ENCODE measurements at places on chromosomes 4 and X.

DNA sequence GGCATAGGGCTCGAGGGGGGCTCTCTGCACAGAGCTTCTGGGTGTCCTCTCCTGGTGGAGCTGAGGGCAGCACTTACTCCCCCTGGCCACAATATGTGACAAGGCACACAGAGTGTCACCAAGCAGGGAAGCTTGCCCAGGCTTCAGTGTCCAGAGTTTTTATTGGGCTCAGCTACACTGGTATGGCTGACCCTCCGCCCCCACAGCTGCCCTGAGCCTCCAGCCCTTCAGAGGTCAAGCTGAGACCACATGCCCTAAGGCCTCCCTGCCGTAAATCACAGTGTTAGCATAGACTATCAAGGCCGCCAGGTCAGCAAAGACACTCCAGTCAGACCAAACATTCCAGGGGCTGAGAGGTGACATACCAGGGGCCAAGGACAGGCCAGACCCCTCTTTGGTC lies 59.0 kb downstream of the EVC start:
- no peak for DNase-seq

DNA sequence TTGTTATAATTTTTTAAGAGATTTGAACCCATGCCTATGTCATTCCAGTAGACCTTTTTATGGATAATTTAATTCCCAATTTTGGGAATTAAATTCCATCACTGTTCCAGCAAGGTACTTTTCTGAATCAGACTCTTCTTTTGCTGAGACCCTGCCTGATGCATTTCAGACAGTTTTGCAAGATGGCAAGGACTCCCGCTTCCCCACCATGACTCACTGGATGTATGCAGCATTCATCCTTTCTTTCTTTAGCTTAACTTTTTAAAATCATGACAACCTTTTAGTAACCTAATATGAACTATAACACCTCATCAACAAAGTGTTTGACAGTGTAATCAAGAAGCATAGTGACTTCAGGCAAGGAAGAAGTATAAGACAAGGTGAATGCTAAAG lies 178.1 kb upstream of the LEF1 start:
- no peak for DNase-seq

DNA sequence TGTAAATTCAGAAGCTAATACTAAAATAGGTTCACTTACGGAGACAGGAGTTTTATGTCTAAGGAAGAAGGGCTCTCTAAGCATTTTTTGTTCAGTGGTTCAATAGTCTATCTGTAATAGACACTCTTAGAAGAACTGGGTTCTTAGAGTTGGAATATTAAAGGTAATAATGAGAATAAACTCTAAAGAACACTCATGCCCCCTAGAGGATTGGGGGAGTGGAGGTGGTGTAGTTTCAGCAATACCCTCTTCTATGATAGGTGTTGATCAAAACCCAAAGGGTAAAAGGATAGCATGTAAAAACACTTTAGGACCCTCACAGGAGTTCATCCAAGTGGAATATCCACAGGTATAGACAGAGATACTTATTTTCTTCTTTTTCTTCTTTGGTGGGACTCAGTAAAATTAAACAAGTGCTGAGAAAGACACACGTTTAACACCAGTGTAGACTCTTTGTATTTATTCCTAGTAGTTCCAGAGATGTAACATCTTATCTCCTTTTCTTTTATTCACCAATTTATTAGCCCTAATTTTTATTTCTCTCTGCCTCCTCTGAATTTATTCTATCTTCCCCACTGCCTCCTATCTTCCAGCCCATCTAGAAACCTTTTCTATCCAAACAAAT lies 25.7 kb upstream of the MND1 start:
- peak; percentile 72 for DNase-seq

DNA sequence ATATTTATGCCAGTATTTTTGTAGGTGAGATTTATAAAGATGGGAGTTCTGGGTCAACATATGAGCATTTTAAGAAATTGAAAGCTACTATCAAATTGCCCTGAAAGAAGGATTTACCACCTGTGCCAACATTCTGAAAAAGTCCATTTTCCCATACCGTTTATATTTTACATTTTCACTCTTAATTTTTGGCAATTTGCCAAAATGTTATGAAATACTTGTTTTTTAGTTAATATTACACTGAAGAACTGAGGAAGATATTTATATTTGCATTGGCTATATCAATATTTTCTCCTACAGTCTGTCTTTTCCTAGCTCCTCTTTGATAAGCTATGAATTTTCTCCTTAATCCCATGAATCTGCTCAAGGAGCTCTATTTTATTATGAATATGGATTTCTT lies 52.4 kb downstream of the DCHS2 start:
- no peak for DNase-seq

- DNase-seq = peak; percentile 43
Observed at GRCh38 chrX:22060415-22061280, 28.5 kb downstream of the PHEX start.
